ENCODE measurements at places on chromosomes 12 and 14.

DNA sequence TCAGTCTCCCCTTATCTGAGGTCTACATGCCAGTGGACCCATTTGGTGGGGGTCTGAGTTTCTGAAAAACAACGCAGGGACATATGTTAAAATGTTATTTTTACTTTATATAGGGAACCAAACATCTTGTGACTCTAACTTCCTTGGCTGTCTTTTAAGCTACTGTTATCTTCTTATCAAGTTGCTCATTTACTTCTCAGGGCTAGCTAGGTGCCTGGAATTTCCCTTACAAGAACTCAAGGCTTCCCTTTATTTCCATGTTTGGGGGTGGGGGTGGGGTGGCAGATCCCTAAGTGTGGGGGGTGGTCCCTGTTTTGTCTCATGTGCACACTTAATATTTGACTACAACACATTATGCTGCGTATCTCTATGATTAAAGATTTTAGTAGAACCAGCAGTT, 31.6 kb downstream of the PPP1R36 start:
- DNase-seq: no peak

DNA sequence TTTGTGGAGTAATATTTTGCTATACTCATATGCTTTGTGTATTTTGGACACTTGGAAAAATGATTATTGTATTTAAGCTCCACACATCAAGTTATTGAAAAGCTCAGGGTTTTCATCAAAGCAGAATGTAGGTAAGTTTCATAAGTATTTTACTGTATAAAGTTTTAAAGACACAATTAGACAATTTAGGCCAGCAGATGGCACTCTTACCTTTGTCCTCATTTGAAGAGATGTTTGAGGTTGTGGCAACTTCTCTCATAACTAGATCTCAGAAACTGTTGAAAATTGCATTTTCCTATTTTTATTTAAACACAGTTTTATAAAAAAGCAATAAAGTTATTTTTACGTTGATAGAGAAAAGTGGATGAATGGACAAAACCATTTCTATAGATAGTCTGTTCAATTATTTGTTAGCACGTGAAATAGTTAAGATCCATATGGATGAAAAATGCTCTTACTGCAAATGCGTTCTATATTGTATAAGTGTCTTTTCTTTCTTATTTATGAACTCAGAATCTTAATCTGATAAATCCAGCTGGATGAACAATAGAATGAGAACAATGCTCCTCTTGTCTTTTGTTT, 300.0 kb downstream of the AEBP2 start:
- no peak for DNase-seq

- DNase-seq: no peak
Observed at GRCh38 chr14:99270458-99271220, 1.4 kb downstream of the BCL11B start.

DNA sequence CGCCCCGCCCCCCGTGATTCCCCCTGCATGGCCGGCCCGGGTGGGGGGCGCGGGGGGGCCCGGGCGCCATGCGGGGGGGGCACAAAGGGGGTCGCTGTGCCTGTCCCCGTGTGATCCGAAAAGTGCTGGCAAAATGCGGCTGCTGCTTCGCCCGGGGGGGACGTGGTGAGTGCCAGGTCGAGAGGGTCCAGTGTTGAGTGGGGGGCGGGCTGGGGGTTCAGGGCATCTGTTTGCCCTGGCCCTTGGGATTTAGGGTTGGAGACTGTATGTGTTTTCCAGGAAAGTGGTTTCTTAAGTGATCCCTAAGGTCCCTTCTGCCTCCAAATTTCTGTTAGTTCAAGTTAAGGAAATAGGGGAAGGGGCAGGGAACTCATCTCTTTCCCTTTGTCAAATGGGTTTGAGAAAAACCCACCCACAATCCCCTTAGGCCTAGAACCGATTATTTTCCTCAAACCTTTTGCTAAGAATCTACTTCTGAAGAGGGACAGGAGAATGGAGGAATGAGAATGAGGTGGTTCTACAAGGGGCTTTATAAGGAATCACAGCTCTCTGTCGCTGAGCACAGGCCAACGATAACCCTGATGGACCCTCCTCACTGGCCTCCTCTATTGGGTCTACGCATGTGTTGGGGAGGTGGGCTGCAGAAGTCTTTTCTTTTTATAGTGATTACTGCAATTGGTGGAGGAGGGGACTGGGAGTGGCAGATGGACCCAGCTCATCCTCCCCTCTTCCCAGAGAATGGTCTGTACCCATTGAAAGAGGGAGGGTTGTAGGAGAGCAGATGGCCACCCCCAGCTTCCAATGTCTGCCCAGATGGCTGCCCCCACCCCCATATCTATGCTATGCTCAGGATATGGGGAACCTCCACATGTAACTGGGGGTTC, 834 bp downstream of the ARHGEF25 start:
- DNase-seq: no peak

- no peak for DNase-seq
Observed at GRCh38 chr12:57451233-57451778, 3.8 kb upstream of the INHBE start.

- no peak for DNase-seq
Observed at GRCh38 chr14:77181603-77182437, at the start of gene TMEM63C. TSS of gene TMEM63C (plus strand) at chr14:77181798. CDS start at chr14:77218814, 37,016 bp downstream.

DNA sequence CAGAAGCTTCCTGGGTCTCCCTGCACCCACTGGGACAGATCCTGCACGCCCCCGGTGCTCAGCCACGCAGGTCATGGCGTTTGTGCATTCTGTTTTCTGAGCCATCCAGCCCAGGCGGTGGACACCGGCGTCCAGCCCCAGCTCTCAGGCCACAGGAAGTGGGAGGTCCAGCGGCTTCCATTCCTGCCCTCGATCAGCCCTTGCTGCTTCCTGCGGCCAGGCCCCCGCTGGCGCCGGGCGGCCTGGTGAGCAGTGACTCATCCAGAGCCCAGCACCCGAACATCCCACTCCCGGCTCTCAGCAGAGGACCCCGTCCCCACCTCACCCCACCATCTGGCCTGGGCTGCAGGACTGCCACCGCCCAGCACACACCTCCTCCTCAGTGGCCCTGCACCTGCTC, 18.0 kb upstream of the NUDT14 start:
- no peak for DNase-seq

- no peak for DNase-seq
Observed at GRCh38 chr14:97428808-97429440, 631.7 kb downstream of the VRK1 start.

DNA sequence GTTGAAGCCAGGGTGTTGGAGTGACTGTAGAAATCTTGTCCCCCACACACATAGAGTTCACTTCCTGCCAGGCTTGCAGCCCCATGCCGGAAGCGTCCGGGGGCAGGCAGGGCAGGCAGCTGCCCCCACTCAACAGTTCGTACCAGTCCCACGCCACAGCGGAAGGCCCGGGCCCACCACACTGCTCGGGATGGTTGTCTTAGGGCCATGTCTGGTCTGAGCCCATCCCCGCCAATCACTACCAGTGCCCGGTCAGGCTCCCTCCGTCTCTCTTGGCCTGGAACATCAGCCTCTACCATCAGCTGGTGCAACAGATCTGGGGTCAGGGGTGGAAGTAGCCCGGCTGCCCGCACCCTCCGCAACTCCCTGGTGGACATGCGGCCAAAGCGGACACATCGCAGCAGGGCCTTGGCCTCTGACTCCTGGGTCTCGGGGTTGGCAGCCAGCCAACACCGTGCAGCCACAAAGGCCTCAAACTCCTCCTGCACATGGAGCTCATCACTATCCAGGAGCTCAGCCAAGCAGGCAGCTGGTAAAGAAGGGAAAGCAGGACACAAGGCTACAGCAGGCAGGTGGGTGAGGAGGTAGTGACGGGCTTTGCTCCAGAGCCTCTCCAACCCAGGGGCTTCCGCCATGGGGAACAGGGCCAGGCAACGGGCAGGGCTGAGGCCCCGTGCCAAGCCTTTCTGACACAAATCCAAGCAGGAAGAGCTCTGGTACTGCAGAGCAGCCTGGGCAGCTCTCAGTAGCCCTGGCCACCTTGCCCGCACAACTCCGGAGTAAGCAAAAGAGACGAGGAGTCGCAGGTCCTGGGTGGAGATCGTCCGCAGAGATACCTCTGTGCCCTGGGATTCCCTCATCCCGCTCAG, 5.9 kb downstream of the KLHL33 start:
- DNase-seq: no peak

DNA sequence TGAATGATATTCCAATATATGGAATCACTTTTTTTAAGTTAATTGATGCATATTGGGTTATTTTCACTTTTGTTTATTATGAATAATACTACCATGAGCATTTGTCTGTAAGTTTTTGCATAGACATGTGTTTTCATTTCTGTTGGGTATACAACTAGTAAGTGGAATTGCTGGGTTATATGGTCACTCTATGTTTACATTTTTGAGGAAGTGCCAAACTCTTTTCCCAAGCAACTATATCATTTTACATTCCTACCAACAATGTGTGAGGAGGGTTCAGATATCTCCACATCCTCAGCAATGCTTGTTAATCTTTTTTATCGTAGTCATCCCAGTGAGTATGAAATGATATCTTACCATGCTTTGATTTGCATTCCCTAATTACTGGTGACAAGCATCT, 64.0 kb downstream of the MON2 start:
- DNase-seq: no peak

- DNase-seq: no peak
Observed at GRCh38 chr12:19547271-19547671, 108.0 kb downstream of the AEBP2 start.

GRCh38 chr12:113461666-113462065, 10.0 kb downstream of the LHX5 start:
- DNase-seq: no peak

GRCh38 chr12:106030210-106031071, 108.3 kb downstream of the NUAK1 start:
- no peak for DNase-seq

- DNase-seq: no peak
Observed at GRCh38 chr14:100129161-100129589, 30.3 kb downstream of the DEGS2 start.
